ENCODE measurements at places on chromosomes 12 and 14.
A peak's percentile ranks its signal among the peaks of the same experiment; 100 is the strongest.

DNA sequence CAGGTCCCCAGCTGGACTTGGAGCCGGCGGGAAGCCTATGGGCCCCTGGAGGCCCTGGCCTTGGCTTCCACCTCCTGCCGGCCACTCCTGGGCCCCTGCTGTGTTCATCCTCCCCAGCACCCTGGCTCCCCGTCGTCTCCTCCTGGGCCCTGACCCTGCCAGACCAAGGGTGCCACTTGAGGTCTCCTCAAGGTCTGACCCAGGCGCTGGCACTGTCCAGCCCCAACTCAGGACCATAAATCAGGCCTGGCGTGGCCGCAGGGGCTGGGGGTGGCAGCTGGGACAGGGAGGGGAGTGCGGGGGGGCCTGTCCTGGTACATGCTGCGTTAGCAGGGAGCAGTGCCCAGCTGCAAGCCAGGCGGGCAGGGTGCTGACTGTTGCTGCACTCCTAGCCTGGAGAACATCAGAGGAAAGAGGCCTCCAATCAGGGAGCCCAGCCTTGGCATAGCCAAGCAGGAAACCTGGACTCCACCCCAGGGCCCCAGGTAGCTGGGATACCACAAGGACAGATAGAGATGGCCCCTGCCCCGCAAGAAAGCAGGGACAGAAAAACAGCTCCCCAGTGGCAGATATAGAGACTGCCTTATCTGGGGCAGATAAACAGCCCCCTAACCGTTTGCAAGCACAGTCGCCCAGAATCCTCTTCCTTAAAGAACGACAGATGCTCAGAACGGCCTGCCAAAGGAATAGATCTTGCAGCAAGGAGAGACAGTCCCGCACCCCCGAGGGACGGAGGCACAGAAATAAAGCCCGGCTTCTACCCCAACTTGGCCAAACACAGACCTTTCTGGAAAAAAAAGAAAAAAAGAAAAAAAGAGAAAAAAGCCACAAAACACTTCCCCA, 6.5 kb upstream of the ATG101 start:
- peaks cover 7% of the 10 kb centered on the region for H3K27me3 ChIP-seq
- DNase-seq, result no peak
- no peak overlapping the region for H3K4me3 ChIP-seq
- H3K4me1 ChIP-seq, result peaks cover 8% of the 10 kb centered on the region

GRCh38 chr12:5453466-5453865, 21.6 kb downstream of the NTF3 start:
- no peak for DNase-seq
- peaks cover 5% of the 10 kb centered on the region for H3K4me1 ChIP-seq
- no peaks in the 10 kb centered on the region for H3K36me3 ChIP-seq
- no peak overlapping the region for H3K4me3 ChIP-seq
- H3K27ac ChIP-seq, result no peak overlapping the region

DNA sequence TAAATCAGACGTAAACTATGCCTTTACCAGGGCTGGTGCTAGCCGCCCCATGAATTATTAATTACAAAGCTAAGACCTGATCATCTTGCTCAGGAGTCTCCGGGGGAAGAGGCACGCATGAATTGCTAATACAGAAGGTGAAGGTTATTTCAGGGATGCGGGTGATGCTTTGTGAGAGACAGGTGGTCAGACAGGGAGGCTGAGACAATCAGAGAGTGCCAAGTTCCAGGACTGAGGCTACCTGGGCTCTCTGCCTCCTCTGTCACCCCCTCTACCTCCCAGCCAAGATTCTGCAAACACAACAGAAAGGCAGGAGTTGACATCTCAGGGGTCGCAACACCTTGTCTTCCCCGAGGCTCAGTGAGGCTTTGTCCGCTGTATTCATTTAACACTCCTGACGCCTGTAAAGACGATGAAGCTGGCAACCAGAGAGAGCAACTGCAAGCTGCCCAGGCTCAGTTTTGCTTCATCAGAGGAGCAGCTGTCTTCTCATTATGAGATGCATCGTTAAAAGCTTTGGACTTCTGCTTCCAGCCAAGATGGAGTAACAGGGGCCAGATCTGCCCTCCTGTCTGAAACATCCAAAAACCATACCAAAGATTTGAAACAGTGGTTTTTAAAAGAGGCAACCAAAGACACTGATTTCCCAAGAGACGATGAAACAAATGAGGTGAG, 46.6 kb downstream of the PRIMA1 start:
- DNase-seq, result no peak
- no peaks in the 10 kb centered on the region for H3K4me1 ChIP-seq
- no peak overlapping the region for H3K27ac ChIP-seq
- H3K4me3 ChIP-seq, result no peak overlapping the region

DNA sequence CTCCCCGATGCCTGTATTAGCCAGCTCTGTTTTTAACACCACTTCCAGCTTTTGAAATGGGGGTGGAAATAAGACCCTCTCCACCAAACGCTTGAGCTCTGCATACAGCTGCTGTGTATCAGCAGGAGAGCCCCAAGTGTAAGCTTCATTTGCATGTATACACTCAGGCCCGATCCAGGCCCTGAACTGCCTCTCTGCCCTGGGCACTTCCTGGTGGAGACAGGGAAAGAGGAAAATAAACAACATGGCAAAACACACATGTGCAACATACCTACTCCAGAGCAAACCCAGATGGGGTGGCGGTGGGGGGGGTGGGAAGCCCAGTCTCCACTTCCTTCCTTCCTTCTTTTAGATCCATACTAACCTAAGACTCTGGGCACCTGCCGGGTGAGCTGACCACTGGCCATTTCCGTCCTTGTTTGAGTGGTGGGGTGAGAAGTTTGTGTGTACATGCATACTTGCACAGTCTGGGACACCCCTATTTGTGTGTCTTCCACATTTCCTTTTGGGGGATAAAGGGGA, 55.3 kb downstream of the RBM19 start:
- no peak overlapping the region for H3K27ac ChIP-seq
- no peaks in the 10 kb centered on the region for H3K27me3 ChIP-seq
- no peak overlapping the region for H3K4me3 ChIP-seq

DNA sequence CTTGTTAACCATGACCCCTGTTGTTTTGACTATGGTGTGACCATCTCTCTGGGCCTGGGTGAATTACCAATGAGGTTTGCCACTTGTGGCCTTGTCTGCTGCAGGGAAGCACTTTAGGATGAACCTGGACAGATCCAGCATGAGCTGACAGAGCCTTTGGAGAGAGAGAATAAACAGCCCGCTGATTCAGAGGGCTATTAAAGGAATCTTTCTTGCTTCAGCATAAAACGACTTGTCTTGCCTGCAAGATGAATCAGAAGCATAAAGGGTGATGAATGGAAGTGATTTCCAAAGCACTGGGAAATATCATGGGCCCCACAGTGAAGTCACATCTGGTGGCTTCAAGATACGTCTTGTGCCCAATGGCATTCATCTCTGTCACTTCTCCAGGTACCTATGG, 69.0 kb upstream of the WSCD2 start:
- DNase-seq, result no peak
- H3K36me3 ChIP-seq, result no peaks in the 10 kb centered on the region
- H3K27ac ChIP-seq, result no peak overlapping the region
- peaks cover 6% of the 10 kb centered on the region for H3K27me3 ChIP-seq
- H3K4me3 ChIP-seq, result no peak overlapping the region

DNA sequence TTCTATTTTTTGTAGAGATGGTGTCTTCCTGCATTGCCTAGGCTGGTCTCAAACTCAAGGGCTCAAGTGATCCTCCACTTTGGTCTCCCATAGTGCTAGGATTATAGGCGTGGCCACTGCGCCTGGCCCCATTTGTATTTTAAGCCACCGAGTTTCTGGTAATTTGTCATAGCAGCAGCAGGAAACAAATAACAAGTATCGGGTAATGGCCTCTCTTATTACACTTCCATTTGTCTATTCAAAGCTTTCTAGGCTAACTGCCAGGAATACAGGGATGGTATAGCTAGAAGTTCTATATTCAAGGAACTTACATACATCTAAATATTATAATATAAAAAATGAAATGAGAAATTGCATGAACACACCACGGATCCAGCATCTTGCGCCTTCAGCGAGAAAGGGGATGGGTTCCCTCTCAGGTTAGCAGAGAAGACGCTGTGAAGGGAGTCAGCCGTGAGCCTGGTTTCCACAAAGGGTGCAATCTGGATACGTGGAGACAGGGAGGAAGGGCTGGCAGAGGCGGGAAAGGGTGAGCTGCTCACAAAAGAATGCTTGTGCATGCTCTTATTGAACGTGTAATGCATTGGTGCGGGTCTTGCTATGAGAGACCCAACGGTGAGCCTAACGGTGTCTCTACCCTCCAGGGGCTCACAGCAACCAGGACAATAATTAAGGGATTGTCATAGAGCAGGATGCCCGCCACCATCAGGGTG, 9.5 kb downstream of the BDKRB1 start:
- H3K36me3 ChIP-seq, result no peaks in the 10 kb centered on the region
- no peak overlapping the region for H3K4me3 ChIP-seq
- H3K27ac ChIP-seq, result no peak overlapping the region
- no peak for DNase-seq

DNA sequence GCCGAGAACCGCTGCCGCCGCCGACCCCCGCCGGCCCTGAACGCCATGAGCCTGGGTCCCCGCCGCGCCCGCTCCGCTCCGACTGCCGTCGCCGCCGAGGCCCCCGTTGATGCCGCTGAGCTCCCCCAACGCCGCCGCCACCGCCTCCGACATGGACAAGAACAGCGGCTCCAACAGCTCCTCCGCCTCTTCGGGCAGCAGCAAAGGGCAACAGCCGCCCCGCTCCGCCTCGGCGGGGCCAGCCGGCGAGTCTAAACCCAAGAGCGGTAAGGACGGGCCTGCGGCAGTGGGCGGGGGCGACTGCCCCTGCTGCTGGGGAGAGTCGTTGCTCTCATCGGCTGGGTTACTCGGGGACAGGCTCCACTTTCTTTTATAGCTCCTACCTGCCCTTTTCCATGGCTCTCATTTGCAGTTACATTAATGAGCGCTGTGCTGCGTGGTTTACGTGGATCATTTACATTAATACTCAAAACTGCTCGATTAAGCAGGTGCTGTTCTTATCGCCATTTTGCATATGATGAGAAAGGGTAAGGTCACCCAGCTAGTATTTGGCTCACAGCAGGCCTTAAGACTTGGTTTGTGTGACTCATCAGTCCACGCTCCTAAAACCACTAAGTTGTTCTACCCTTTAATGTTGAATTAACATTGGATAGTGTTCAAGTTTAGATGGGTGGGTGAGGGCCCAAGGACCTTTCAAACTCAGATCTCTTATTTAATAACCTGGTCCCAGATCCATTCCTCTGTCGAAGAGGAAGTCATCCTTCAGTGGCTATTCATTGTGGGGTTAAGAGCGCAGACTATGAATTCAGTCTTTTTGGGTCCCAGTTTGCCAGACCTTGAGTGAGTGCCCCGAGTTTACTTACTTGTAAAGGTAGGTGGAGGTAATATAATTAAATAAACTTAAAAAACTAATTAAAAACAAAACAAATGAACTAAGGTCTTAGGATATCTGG, 823 bp downstream of the RNF10 start:
- H3K4me3 ChIP-seq, result peak overlapping the region; percentile 92
- H3K27me3 ChIP-seq, result no peaks in the 10 kb centered on the region
- peaks cover 8% of the 10 kb centered on the region for H3K36me3 ChIP-seq
- peak; percentile 75 for DNase-seq

- H3K4me3 ChIP-seq, result no peak overlapping the region
- H3K27ac ChIP-seq, result no peak overlapping the region
- H3K4me1 ChIP-seq, result peaks cover 3% of the 10 kb centered on the region
Measured at GRCh38 chr12:85530456-85530855, 250.4 kb downstream of the ALX1 start.

GRCh38 chr14:54650331-54650958, 83.5 kb downstream of the SAMD4A start:
- H3K36me3 ChIP-seq, result no peaks in the 10 kb centered on the region
- DNase-seq, result no peak
- no peak overlapping the region for H3K4me3 ChIP-seq
- no peak overlapping the region for H3K27ac ChIP-seq
- H3K27me3 ChIP-seq, result peaks cover 30% of the 10 kb centered on the region
